ENCODE measurements at places on chromosomes 2 and 18. TPM values are rescaled to one million over a fixed set of nuclear protein-coding genes. Genes with fewer than 3 reads are reported as not detected.

GRCh38 chr18:23165271-23166068 is 30.2 kb downstream of the CABLES1 start:
- no peaks in the 10 kb centered on the region for H3K36me3 ChIP-seq
- no peak overlapping the region for H3K27ac ChIP-seq
- no peaks in the 10 kb centered on the region for H3K4me1 ChIP-seq
- no peak for DNase-seq
- no peaks in the 10 kb centered on the region for H3K27me3 ChIP-seq

The CHST9 gene
- 5.6 TPM for total RNA-seq

GRCh38 chr18:76213991-76214390 is 281.1 kb downstream of the ZNF516 start:
- H3K4me1 ChIP-seq: no peaks in the 10 kb centered on the region
- H3K27me3 ChIP-seq: no peaks in the 10 kb centered on the region
- no peak overlapping the region for H3K4me3 ChIP-seq
- H3K36me3 ChIP-seq: no peaks in the 10 kb centered on the region
- no peak for DNase-seq
- no peak overlapping the region for H3K27ac ChIP-seq

DNA sequence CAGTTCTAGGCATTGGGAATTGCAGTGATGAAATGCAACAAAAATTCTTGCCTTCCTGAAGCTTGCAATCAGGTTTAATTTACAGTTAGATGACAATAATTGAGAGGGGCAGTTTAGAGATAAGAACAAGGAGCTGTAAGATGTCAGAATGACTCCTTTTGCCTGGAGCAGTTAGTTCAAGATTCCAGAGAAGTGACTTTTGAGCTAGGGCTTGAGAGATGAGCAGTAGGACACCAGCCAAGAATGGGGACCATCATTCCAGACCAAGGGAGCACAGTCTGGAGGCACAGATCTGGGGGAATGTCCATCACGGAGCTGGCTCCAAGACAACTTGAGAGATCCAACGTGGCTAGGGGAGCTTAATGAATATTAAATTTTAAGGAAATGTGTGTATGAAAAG is 26.8 kb downstream of the CACNB4 start:
- DNase-seq: no peak
- H3K27ac ChIP-seq: no peak overlapping the region
- H3K36me3 ChIP-seq: no peaks in the 10 kb centered on the region

The RUFY4 gene
- total RNA-seq: not detected
